Activated CD4-positive, alpha-beta T cell treated with anti-CD3 and anti-CD28 coated beads, Interleukin-2, amount 50 U/mL, for 4 hours (primary cell): ENCODE measurements at places on chromosomes 7 and 10.

- DNase-seq: no peak
Observed at GRCh38 chr10:105986912-105987635, 1177.4 kb downstream of the SORCS1 start.

DNA sequence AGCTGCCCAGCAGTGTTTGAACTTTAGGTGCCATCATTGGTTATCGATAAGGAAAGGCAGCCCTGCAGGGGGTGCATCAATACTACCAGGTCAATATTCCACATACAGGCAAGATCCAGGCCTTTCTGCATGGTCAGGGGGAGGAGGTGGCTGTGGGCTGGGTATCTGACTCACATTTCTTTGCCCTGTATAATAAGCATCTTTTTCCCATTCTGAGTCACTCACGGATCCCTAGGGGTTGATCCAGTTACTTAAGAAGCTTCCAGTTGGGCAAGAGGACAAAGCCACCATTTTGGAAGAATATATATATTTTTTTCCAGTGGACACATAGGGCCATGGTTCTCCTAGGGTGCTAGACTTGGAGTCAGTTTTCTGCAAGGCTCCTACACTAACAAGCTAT, 114.2 kb upstream of the HABP2 start:
- DNase-seq: no peak

- DNase-seq: no peak
Observed at GRCh38 chr7:120856198-120856597, 1.7 kb downstream of the TSPAN12 start.

- DNase-seq: no peak
Observed at GRCh38 chr7:70285854-70286253, 687.6 kb downstream of the AUTS2 start.

- DNase-seq: no peak
Observed at GRCh38 chr7:28362182-28362581, 50.1 kb upstream of the CREB5 start.

DNA sequence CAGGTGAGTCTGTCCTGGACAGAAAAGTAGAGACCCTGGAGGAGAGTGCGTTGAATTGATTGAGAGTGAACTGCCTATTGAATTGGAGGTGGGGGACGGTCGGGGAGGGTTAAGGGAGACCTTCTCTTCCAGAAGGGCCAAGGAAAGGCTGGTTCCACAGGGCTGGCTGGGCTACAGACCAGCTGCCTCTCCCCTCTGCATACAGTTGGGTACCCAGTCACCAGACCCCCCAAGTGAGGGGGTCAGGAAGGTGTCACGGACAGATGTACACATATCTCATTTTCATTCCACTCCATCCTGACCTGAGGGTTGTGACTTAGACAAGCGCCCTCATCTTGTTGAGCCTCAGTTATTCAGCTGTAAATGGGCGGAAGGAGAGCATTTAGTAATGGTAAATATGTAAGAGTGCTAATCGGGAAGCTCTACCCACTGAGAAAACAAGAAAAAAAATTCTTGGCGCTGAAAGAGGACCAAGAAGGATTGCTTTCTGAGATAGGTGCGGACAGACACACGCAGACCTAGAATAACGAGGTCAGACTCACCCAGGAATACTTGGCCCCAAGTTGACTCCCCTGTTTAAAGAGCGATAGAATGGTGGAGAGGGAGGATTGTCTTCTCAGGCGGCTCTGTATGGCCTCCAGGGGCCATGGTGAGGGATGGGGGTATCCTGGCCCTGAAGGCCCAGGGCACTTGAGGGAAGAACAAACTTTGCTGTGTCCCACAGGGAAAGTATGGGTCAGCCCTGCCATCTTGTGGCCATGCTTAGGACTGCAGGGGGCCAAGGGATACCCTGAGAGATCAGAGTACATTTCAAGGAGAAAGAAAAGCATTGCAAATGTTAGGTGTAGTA, 7.2 kb upstream of the MBL2 start:
- DNase-seq: no peak

DNA sequence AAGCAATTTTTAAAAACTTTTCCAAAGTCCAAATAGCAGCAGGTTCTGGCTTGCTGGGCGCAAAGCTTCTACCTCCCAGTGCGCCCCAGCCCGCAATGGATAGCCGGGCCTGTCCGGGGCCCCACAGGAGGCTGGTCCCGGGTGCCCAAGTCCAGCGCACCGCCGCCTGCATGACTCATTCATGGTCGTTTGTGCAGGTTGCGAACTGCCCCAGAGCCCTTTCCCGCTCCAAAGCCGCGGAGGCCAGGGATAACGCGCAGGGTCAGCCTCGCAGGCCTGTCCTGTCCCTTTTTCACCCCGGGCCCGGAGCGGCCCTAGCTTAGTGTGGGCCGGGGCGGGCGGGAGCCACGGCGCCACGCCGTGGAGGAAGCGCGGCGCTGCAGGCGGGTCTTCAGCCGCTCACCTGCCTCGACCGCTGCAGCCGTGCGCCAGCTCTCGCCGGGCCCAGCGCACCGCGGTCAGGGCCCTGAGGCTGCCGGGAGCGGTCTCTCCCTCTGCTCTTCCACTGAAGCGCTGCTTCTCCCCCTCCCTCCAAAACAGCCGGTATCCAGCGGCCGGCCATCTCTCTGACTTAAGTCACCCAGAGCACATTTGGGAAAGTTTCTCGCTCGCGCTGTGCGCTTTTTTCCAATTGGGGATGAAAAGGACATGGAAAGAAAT, 1.7 kb upstream of the EGR2 start:
- peak; percentile 58 for DNase-seq

DNA sequence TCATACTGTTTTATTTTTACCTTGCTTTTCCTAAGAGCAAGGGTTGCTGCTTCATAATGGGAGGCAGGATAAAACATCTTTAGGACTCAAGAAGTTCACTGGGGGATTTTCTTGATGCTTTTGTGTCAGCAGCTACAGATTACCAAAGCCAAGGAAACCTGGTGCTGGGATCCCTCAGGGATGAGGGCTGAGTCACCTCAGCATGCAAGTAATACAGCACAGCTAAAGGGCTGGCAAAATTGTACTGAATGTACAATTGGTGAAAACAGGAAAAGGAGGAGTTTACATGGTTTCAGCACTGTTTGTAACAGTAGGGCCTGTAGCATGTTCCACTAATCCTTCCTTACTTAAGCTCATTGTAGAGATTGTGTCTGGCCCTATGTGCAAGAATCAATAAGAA, 1056.8 kb downstream of the SORCS1 start:
- no peak for DNase-seq

GRCh38 chr10:100653957-100654781, 91.2 kb upstream of the PAX2 start:
- DNase-seq: peak; percentile 43

DNA sequence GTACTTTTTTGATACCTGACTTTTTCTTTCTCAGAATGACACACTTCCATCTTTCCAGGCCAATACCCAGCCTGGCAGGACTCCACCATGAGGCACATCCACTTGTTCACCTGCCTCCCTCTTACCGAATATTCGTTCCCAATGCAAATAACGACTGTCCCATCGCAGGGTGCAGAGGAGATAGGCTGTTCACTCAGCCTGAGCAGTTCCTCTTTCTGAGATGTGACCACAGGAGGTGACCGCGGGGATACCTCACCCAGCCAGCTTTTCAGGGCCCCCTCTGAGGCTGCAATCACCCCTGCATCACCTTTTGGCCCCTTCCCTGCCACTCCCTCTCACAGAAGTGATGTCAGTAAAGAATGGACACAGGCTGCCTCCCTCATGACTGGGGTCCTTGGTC, 28.3 kb downstream of the PTPRN2 start:
- DNase-seq: no peak

GRCh38 chr10:114306116-114306973, 67.3 kb downstream of the VWA2 start:
- DNase-seq: no peak

- no peak for DNase-seq
Observed at GRCh38 chr10:49011756-49012155, 72.1 kb upstream of the LRRC18 start.

DNA sequence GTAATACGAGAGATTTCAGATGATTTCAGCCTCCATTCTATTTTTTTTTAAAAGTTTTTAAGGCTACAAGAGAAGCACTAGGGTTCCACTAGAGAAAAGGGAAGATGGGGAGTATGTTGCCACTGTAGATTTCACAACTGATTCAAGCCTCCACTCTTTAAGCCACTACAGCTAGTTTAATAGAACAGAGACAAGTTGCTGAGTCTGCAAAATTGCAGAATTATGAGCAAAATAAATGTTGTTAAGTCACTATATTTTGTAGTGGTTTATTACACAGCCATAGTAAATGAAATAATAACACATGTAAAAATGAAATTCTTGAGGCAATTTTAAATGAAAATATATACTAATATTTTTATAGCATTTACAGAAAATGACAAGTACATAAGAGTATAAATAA, 96.0 kb upstream of the POT1 start:
- no peak for DNase-seq

- DNase-seq: no peak
Observed at GRCh38 chr7:35465791-35466336, 212.0 kb upstream of the TBX20 start.

- DNase-seq: no peak
Observed at GRCh38 chr10:42960991-42961795, 115.7 kb upstream of the RET start.

GRCh38 chr7:14137676-14138075, 148.2 kb upstream of the ETV1 start:
- DNase-seq: no peak

DNA sequence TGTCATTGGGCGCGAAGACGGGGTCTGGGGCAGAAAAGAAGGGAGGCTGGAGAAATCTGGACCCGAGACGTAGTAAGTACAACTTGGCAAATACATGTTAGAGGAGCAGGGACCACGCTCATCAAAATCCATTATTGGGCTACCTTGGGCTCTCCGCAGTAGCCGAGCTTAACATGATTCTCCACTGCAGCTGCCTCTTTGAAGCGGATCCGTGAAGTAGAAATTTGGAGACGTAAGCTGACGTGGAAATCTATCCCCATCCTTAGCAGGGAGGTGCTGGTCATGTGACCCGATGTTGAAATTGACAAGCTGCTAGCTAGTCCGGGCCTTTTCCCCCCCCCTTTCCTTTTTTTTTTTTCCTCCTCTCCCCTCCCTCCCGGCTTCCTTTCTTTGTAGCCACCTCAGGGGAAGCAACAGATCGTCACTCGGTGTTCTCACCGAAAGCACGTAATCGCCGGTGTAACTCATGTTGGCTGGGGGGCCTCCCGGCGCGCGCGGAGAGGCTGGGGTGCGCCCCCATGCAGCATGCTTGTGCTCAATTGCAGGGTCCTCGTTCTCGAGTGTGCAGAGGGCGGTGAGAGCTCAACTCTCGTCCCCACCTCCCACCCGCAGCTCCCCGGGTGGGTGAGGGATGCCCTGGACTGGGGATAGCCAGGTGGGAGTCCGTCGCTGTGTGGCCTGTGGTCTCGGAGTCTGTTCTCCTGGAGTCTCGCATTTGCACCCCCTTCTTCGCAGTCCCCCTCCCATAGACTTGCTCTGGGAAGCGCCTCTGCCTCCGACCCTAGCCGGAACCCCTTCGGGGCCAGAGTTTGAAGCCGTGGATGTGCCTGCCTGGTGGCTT, at the start of gene HOXA11:
TSS of gene HOXA11 (minus strand) at position 220 of the 841 bp plus-strand sequence. CDS start at position 132, 88 bp downstream.
- DNase-seq: no peak

DNA sequence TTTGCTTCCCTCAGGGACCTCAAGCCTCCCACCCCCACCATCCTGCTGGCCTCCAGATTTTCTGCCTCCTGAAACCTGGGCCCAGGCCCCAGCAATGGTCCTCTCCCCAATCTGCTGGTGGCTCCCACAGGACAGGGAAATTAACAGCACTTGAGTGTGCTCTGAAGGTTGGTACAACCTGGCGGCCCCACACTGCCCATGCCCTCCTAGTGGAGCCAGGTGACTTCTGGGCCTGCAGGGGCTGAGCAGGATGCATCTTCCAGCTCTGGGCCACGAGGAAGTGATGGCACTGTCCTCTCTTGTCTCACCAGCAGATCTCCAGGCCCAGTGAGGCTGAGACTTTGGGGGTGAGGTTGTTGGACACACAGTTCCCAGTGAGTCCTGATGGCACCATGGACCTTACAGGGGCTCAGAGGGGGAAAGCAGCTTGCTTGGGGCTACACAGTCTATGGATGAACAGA, 3.6 kb upstream of the ZMIZ1 start:
- DNase-seq: no peak

GRCh38 chr10:86968994-86969355, 693 bp downstream of the ADIRF start:
- DNase-seq: no peak

DNA sequence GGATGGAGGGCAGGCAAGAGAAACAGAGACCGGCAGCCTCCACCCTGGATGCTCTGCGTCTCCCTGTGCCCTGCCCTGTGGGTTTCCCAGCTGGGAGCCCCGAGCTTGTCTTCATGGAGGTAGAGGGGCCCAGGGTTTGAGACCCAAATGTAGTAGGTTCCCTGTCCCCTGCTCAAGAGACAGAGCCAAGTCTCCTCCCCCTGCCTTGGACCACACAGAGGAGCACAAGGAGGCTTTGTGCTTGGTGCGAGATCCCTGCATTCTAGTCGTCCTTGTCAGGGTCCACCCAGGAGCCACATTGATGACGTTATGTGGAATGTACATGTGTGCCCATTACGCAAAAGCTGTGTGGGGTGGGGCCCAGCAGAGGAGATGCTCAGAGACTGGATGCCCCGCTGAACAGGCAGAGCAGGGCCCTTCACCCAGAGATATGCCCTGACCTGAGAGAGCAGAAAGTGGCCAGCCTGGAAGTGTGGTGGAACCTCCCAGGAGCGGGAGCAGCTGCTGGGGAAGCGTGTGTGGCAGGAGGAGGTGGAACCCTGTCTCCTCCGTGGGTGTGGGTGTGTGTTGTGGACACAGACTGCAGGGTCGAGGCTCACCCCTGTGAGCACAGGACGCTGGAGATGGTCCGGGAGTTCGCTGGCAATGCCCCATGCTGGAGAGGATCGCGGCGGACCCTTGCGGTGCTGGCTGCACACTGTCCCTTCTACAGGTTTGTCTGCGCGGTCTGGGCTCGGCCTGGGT, 39.3 kb downstream of the VWA2 start:
- no peak for DNase-seq

DNA sequence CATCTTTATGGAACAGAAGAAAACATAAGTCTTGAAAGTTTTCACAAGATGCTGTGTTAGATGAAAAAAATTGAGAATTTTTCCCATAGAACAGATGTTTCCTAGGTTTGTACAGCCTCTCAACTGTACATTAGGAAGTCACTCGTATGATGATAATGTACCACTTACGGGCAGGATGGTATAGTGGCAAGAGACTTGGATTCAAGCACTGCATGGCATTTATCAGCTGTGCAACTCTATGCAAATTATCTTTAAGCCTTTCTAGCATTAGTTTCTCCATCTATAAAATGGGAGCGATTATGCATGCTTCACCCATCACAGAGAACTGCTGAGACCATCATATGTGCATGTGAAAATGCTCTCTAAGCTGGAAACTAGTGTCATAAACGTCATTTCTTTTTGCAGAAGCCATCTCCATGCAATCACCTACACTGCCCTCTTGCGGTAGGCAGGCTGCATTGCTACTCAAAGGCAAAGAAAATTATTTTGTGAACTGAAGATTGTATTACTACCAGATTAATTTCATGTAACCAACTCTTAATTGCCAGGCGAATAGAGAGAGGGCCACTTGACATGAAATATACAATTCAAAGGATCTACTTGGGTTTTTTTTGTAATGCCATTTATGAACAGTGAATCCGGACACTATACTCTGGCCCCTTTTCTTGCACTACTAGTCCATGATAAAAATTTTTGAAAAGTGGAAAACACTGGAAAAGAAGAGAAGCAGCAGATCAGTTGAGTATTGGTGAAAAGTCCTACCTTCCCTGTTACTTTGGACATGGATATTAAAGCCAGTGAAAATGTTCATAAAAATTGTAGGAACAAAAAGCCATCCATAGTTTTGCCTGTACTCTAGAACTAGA, 102.3 kb downstream of the JAZF1 start:
- peak; percentile 44 for DNase-seq
